ENCODE measurements at places on chromosomes 12 and 14.

GRCh38 chr14:67768219-67768618, 48.2 kb downstream of the ZFYVE26 start:
- no peak for DNase-seq

DNA sequence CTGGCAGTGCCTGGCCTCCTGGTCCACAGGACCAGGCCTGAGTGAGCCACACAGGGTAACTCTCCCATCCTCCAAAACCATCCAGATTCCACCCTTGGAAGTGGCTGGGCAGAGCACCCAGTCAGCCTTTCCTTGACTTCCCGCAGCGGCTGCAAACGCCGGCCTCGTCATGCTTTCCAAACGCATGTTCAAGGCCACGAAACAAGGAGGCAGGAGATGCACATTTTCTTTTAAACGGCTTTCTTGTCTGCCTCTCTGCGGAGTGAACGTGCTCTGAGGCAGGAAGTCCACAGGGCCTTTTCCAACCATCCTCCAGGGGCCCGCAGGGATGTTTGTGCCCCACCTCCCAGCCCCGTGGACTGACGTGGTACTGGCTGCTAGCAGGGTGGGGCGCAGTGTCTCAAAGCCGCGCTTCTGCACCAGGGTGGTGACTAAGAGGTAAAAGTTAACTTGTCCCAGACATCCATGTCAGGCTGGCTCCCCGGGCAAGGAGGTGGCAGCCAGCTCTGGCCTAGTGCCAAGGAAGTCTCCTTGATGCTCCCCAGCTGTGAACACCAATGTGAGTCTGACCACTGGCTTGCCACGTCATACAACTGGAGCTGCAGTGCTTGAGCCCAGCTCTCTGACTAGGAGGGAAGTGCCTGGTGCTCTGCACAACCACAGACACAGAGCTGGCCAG, 45.0 kb downstream of the KCNA5 start:
- DNase-seq: no peak

- no peak for DNase-seq
Measured at GRCh38 chr12:14841761-14842160, 1.6 kb downstream of the ART4 start.

- DNase-seq: no peak
Measured at GRCh38 chr12:4974217-4974616, 64.5 kb downstream of the KCNA1 start.

GRCh38 chr12:51056242-51056641, 8.1 kb downstream of the LETMD1 start:
- no peak for DNase-seq

GRCh38 chr12:52091061-52091460, 11.6 kb downstream of the SMIM41 start:
- DNase-seq: no peak

- no peak for DNase-seq
Measured at GRCh38 chr12:102965281-102966155, 8.0 kb downstream of the ASCL1 start.

GRCh38 chr12:32217354-32218310, 111.0 kb downstream of the BICD1 start:
- DNase-seq: no peak

DNA sequence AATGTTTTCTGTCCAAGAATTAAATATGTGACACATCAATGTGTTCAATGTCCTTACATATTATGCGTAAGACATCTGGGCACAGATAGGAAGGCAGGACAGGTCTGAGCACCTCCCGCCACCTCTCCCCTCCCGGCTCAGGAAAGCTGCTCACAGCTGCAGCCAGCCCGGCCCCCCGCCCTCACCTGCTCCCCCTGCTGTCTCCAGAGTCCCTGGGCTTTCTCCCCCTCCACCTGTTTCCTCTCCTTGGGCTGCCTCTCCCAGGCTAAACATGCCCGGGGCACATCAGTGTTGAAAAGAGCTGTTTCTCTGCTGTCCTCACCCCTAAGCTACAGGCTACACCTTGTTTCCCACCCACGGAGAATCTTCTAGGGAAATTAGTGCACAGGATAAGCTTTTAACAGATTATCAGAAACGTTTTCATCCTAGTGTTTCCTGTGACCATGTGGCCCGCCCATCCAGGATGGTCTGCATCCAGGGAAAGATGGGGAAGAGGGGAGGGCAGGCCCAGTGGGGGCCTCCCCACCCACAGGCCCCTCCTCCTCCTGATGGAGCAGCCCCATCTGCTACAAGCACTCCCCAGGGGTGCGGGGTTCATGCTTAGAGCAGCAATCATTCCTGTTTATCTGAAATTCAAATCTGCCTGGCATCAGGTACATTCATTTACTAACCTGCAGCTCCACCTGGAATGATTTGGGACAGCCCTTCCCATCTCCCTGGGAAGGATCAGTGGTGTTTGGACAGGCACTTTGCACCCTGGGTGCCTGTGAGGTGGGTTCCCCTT, 273.8 kb upstream of the SFSWAP start:
- DNase-seq: no peak

DNA sequence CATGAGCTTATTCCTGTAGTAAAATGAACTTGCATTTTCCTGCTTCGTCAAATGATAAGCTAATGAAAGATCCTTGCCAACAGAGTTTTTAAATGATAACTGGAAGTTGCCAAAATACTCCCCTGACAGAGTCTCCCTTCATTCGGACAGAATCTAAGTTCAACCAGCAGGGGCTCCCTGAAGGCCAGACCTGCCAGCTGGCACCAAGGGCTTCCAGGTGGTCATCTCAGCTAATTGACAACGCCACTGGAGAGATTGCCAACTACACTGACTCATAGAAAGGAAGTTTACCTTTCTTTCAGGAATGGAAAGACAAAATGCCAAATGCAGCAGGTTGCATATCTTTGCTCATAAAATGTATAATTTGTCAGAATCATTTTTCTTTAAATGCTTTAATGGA, 462.8 kb downstream of the GXYLT1 start:
- no peak for DNase-seq

DNA sequence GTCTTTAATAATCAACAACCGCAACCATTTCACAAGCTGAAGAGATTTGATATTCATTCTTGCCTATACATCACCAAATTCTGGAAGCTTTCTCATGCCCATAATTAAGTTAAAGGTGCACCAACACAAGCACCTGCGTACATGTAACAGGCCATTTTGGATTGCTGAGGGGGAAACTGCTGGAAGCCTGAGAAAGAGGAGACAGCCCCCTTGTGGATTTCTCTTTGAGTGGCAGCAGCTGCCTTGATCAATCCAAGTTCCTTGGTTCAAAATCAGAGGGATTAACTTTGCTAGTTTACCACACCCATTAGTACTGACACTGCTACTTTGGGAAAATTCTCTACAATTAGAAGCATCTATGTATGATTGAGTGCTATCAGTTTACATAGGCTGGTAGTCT, 321.1 kb downstream of the NOVA1 start:
- no peak for DNase-seq

- DNase-seq: no peak
Measured at GRCh38 chr12:89838833-89839232, 130.2 kb upstream of the ATP2B1 start.

- DNase-seq: peak; percentile 74
Measured at GRCh38 chr12:57182918-57183575, 33.5 kb upstream of the NXPH4 start.

- DNase-seq: peak; percentile 73
Measured at GRCh38 chr12:45730348-45731189, 1.1 kb downstream of the ARID2 start.

DNA sequence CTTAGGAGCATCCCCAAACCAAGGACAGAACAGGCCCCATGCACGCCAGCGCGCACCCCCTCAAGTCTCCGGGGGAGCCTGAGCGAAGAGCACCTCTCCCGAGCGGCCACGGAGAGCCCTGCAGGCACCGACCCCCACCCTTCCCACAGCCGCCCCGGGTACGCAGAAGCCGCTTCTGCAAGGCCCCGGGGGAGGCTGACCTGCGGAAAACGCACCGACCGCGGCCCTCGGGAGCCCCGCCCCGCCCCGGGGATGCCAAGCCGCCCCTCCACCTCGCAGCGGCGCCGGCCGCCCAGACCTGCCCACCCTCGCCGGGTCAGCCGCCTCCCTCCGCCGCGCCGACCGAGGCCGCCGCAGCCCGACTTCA, 385 bp downstream of the CAPRIN2 start:
- DNase-seq: no peak

GRCh38 chr14:92459950-92460421, 53.6 kb upstream of the RIN3 start:
- no peak for DNase-seq

GRCh38 chr14:97538749-97539410, 741.7 kb downstream of the VRK1 start:
- DNase-seq: no peak

- no peak for DNase-seq
Measured at GRCh38 chr12:8953773-8954402, 4.4 kb upstream of the M6PR start.

GRCh38 chr14:90406384-90406798, 9.6 kb downstream of the CALM1 start:
- DNase-seq: no peak

DNA sequence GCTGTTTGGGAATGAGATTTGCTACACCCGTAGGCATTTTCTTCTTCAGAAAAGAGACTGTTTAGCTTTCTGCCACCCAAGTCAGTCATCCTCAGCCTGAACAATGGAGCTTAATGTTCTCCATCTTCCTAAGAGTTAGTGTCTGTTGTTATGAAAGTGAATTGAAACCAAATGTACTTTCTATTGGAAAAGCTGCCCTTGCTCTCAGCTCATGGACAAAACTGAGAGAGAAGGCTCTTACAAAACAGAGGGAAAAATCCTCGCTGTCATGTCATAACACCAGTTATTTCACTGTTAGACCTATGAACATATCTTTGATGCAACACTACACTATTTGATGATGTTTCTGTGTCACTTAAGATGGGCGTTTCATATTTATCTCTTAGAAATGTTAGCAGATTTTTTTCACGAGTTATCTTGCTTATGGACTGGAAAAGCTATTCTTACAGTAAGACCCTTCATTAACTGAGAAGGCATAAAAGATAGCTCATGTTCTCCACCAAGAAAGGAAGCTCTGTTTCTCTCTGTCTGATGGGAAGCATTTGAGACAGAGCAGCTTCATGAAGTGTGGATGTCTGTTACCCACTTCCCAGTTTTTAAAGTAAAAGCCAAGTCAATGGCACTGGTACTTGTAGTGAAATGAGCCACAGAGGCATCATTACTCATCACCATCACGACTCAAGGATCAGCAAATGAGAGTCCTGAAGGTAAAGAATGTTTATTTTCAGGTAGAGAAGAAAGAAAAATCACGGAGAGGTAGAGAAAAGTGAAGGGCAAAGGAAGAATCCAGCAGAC, 483.9 kb downstream of the ZFP36L1 start:
- DNase-seq: no peak
